ENCODE measurements at places on chromosomes 13 and 19. TPM values are rescaled to one million over a fixed set of nuclear protein-coding genes. Genes with fewer than 3 reads are reported as not detected.

The ZNF230 gene
- 3.1 TPM for total RNA-seq

The CACNG8 gene
- total RNA-seq, result under 0.01 TPM

The CEACAM3 gene
- not detected for total RNA-seq

The LPAR6 gene
- 14.2 TPM for total RNA-seq

The NR2F6 gene
- total RNA-seq, result 51.2 TPM

The C1QTNF9B gene
- 1.2 TPM for total RNA-seq

The FCAR gene
- not detected for total RNA-seq

The SPATA13 gene
- 8.0 TPM for total RNA-seq

The FLT1 gene
- 6.2 TPM for total RNA-seq

The CCL25 gene
- not detected for total RNA-seq

The PALM gene
- 3.5 TPM for total RNA-seq

The ZNF285 gene
- 3.1 TPM for total RNA-seq

The KLK1 gene
- not detected for total RNA-seq

The TBC1D4 gene
- total RNA-seq, result 14.1 TPM
